ENCODE measurements at places on chromosomes 1 and 21. TPM values are rescaled to one million over a fixed set of nuclear protein-coding genes. Genes with fewer than 3 reads are reported as not detected.

DNA sequence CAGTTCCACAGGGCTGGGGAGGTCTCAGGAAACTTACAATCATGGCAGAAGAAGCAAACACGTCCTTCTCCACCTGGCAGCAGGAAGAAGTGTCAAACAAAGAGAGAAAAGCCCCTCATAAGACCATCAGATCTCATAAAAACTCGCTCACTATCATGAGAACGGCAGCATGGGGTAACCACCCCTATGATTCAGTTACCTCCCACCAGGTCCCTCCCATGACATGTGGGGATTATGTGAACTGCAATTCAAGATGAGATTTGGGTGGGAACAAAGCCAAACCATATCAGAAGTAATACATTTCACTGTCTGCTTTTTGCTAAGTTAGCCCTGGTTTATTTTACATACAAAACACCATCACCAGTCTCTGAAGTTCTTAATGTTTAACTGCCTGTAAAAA is 68.5 kb downstream of the RBM11 start:
- H3K27me3 ChIP-seq: 0 out of 2 replicates have a peak, but pooled peaks cover 2% of the 10 kb centered on the region
- H3K4me1 ChIP-seq: no peaks in the 10 kb centered on the region
- H3K27ac ChIP-seq: no peak overlapping the region
- no peak for DNase-seq
- H3K4me3 ChIP-seq: no peak overlapping the region

Gene C1orf185
- not detected for total RNA-seq

Gene TFF2
- total RNA-seq: not detected

Gene ICOSLG
- total RNA-seq: 15.1 TPM

Gene CCDC185
- total RNA-seq: not detected

Gene CASP9
- total RNA-seq: 10.8 TPM

Data from GM12878 (cell line).